ENCODE measurements at places on chromosomes 1 and 21.
A peak's percentile ranks its signal among the peaks of the same experiment; 100 is the strongest.

DNA sequence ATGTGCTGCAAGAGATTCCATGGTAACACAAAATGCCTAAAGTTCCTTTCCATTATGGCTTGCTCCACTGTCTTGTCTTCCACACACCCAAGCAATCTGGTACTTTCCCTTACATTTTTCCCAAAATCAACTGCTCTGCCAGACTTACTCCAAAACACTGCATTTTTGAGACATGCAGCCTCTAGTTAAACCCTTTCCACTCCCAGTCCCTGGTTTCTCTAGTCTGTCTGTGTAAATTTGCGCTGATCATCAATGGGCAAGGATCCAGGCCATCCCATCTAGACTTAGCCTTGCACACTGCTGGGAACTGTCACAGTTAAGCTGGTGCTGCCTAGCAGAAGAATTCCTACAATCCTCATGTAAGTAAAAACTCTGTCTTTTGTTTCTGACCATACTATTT, 47.8 kb downstream of the DAB1 start:
- no peak for DNase-seq

DNA sequence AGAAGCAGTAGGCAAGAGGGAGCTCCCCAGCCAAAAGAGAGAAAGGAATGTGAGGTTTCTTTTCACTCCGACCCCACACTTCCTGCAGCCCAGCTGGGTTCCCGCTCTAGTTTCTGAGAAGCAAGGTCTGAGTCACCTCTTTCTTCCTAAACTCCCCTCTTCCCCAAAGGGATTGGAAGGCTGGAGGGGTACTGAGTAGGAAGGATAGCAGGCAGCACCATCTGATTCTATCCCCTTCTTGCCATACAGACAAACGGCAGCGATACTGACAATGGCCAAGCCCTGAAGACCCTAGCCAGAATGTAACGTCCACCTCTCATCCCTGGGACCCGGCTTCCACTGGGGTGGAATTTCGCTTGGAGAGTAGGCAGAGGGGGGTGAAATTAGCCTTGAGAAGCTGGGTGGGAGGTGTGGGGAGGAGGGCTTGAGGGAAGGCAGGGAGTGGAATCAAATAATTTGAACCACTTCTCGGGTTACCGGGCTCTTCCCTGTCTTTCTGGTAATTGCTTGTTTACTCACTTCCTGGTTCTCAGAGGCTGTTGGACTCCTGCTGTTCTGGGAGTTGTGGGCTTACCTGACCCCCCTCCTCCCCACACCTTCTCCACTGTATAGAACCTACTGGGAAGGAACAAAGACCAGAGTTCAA, 13.2 kb downstream of the IER5 start:
- peak; percentile 64 for DNase-seq

- no peak for DNase-seq
Measured at GRCh38 chr1:193754732-193755427, 568.5 kb upstream of the B3GALT2 start.

- DNase-seq, result peak; percentile 63
Measured at GRCh38 chr1:184199438-184200085, 148.0 kb downstream of the TSEN15 start.

DNA sequence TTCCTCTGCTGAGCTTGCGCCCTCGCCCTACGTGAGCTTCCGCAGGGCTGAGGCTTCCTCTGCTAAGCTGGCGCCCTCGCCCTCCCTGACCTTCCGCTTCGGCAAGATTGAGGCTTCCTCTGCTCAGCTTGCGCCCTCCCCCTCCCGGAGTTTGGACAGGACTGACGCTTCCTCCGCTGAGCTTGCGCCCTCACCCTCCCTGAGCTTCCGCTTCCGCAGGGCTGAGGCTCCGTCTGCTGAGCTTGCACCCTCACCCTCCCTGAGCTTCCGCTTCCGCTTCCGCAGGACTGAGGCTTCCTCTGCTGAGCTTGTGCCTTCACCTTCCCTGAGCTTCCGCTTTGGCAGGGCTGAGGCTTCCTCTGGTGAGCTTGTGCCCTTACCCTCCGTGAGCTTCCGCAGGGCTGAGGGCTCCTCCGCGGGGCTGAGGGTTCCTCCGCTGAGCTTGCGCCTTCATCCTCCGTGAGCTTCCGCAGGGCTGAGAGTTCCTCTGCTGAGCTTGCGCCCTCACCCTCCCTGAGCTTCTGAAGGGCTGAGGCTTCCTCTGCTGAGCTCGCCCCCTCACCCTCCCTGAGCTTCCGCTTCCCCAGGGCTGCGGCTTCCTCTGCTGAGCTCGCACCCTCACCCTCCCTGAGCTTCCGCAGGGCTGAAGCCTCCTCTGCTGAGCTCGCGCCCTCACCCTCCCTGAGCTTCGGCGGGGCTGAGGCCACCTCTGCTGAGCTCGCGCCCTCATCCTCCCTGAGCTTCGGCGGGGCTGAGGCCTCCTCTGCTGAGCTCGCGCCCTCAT, 753.6 kb upstream of the TPTE start:
- no peak for DNase-seq

GRCh38 chr1:107870696-107871095, 94.3 kb downstream of the VAV3 start:
- DNase-seq, result no peak

DNA sequence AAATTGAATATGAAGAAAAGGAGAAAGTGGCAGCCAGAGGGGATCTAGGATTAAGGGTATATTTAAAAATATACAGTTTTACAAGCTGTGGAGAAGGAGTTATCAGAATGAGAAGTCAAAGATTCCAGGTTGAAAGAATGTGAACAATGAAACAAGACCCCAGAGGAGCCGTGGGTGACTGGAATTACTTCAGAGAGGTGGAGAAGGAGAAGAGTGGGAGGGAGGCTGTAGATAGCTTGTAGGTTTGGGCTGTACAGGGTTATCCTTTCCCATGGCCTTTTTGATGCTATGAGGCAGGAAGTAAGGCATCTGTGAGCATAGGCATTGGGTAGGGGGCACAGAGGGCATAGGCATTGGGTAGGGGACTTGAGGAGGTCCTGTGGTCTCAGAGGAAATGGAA, 5.2 kb upstream of the S100A11 start:
- DNase-seq, result no peak

DNA sequence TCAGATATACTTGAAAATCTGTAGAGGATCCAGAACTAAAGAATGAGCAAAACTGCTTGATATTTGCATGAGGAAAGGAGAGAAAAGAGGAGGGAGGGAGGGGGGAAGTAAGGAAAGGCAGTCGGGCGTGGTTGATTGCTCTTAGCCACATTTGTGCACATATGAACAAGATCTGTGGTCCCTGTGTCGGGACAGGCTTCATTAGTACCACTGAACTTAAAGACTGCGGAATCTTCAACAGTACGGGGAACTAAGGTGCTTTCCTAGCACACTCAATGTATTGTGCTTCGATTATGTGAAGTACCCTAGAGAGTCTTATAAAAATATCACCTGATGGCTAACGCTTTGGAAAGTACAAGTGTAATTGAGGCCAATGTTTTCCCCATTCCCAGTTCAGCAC, 59.9 kb downstream of the ZBTB18 start:
- DNase-seq, result no peak

DNA sequence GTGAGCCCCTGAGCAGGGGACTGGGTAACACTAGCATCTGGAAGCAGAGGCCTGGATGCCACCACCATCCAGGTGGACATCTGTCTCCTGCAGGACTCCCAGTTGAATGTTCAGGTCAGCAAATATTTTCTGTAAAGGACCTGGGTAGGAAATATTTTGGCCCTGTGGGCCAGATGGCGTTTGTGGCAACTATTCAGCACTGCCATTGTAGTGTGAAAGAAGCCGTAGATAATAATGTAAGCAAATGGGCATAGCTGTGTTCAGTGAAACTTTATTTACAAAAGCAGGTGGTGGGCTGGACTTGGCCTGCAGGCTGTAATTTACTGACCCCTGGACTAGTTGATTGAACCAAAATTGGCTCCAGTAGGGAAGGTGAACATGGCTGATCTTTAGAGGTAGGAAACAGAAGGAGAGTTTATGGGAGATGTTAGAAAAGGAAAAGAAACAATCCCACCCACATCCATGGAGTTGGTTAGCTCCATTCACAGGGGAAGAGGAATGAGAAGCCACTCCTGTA, 20.0 kb upstream of the CD101 start:
- no peak for DNase-seq

GRCh38 chr1:160717306-160717705, 5.7 kb upstream of the CD48 start:
- no peak for DNase-seq

DNA sequence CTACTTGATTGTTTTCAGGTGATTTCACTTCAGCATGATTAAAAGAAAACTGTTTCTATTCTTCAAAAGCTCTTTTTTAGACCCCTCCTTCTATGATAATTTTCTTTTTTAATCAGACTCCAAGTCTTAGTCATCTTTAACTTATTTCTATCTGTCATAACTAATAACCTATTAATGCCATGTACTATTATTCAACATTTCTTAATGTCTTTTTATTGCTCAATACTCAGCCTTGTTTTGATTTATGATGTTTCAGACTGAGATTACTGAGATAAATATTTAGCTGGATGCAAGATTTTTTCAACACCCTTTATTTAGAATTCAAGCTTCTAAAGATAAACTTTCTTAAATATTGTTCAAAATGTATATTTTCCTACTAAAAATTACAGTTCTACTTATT, 53.6 kb downstream of the ATP6V1G3 start:
- DNase-seq, result no peak

GRCh38 chr1:196063294-196063693, 544.9 kb downstream of the KCNT2 start:
- no peak for DNase-seq

- DNase-seq, result no peak
Measured at GRCh38 chr1:23367451-23367790, 2.2 kb downstream of the ZNF436 start.

GRCh38 chr1:44501047-44501890, 96.2 kb downstream of the RNF220 start:
- DNase-seq, result no peak

DNA sequence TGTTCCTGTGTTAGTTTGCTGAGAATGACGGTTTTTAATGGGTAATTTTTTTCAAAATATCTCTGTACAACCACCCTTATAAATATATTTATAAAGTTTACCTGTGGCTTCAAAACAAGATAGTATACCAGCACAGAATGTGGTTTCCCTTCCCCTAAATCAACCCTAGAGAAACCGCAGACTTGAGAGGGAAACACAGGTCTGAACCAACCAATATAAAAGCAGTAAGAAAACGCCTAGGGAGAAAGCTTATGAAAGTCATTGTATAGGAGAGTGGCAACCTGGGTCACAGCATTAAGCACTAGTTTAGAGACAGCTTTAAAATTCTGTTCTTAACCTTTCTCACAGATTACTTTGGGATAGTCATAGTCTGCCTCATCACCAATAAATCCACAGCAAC, 180.6 kb upstream of the LHX8 start:
- no peak for DNase-seq

DNA sequence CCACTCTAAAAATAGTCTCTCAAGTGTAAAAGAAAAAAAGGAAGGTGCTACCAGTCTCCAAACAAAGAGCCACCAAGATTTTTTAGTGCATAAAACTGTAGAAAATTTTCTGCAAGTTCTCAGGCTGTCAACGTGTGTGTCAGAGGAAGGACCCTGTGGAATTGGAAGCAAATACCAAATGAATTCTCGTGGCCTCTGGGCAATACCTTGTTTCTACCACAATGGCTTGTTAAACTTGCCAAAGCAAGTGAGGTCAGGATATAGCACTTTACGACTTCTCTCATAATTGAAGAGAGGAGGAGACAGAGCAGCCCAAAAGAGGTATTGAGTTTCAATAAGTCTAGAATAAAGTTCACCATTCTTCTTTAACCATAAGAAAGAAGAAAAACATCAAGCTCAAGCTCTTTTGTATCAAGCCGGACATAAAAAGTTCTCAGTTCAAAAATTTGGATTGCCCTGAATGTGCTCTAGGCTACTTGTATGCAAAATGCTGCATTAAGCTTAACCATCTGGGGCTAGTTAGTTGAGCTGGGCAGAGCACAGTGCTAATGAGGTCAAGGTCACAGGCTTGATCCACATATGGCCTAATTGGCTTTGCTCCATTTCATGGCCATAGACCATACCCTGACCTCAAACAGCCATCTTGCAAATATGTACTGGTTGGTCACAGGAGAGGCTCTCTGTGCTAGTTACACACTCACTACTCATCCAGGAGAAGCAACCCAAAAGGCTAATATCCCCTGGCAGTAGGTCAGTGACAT, 60.5 kb downstream of the TBX15 start:
- DNase-seq, result no peak

DNA sequence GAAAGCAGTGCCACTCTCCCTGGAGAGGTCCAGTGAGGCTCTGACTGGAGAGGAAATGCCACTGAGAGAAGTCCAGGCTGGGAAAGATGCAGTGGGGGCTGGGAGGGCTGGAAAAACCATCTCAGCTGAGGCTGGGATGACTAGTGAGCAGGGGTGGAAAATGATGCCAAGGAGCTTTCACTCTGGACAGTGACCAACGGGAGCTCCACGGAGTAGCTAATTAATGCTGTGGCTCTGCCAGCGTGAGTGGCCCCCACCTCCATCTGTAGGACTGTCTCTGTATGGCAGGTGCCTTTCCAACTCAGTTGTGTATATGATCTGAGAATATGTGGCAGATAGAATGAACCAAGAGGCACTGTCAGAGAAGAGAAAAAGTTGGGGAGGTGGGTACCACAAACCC, 86.7 kb downstream of the DDX20 start:
- DNase-seq, result no peak

GRCh38 chr1:56223968-56224367, 355.4 kb downstream of the PLPP3 start:
- no peak for DNase-seq

DNA sequence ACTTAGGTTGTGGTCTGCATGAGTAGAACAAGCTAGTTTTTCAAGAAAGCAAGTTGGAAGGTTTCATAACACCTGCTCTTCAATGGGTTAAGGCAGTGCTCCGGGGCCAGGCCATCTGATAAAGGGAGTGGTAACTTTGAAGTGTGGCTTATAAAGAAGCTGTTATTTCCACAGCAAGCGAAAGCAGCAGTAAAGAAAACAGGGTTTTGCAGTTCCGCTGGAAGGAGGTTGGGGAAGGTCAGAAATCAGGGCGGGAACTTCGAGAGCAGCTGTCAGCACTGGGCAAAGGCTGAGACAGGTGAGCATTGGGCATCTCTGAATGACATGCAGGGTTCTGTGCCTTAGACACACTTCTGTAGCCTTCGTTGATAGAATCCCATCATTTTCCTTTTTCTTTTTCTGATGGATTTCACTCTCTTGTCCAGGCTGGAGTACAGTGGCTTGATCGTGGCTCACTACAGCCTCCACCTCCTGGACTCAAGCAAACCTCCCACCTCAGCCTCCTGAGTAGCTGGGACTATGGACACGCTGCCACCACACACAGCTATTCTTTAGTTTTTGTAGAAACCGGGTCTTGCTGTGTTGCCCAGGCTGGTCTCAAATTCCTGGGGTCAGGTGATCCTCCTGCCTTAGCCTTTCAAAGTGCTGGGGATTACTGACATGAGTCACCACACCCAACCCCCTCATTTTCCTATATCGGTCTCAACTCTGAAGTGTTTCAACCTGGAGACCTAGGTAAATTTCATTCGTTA, 20.5 kb downstream of the TMEM51 start:
- DNase-seq, result no peak

Measured in mesenchymal stem cell (in vitro differentiated cells and primary cell).